ENCODE measurements at places on chromosomes 4 and X.

GRCh38 chr4:183321079-183321478 is 1.0 kb upstream of the CLDN22 start:
- no peak for DNase-seq

DNA sequence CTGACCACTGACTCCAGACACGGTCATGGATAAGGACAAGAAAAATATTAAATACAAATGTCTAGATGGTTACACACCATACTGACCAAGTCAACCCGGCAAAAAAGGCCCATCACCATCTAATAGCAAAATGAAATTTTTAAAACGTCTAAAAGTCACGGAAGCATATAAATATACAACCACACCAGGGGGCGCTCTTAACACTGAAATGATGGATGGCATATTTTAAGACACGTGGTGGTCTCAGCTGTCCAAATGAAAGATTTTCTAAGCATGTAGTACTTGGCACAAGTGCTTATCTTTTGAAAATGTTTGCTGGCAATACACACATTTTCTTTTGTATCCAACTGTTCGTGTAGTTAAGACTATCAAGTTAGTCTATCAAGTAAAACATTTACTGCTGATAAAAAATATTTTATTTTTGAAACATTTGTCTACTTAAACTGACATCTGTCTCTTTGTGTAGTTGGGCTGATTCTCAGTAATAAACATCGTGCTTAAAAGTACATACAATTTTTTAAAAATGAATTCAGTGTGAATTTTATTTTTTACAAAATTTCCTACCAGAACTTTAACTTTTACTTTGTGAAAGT is 64.6 kb downstream of the COX7B2 start:
- peak; percentile 73 for DNase-seq

- no peak for DNase-seq
These were observed 651 bp downstream of the NXT2 start for GRCh38 chrX:109537324-109537665.

- no peak for DNase-seq
These were observed 143.2 kb downstream of the KIT start for GRCh38 chr4:54800831-54801530.

DNA sequence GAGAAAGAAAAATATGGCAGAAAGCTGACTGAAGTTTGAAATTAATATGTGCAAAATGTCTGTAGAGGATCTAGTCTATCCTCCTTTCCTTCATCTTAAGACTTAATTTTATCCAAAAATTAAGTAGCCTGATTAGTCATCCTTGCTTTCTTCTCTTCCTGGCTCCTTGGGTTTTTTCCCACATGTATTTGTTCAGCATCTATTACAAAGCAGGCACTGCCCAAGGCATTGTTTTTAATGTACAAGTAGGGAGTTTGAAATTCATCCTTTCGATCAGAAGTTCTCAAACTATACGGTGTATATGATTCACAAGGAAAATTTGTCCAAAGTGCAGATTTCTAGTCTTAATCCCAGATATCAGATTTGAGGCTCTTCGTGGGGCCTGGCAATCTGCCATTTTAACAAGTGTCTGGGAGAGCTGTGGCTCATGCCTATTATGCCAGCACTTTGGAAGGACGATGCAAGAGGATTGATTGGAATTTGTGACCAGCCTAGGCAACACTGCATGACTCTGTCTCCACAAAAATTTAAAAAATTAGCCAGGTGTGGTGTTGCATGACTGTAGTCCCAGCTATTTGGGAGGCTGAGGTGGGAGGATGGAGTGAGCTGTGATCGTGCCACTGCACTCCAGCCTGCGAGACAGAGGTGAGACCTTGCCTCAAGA is 19.4 kb upstream of the YTHDC1 start:
- no peak for DNase-seq

DNA sequence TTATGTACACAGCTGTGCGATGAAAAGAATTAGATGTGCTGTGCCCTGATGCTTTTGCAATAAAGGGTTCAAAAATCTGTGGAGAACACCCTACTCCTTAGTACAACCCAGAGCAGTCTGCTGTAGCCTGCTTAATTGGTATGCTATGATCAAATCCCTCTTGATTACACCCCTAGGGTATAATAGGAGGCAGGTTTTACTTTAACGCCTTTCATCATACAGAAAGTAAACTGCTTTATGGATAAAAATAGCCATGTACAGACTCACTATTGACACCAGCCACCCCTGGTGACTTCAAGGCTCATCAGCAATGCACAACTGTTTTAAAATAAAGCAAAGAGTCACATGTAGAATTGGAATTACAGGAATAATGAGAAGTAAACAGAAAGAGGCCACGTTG is 315.3 kb downstream of the DMD start:
- DNase-seq, result no peak

All from neural progenitor cell (in vitro differentiated cells).